ENCODE measurements at places on chromosomes 6 and 20.

DNA sequence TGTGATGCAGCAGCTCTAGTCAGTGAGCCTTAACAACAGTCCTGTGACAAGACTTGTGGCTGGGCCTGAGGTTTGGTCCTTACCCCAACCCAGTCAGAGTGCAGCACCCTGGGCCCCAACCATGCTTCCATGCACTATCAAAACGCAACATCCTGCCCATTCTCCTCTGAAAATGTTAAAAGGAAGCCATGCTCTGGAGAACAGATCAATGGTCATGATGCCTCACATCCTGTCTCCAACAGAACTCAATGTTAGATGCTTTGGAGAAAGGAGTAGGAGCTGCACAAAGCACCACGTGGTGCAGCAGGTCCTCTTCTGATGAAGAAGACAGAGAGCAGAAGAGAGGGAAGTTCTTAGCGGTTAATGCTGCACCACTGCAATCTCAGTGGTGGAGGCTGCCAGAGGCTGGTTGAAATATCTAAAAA, 41.9 kb downstream of the TRAM2 start:
- DNase-seq, result no peak

DNA sequence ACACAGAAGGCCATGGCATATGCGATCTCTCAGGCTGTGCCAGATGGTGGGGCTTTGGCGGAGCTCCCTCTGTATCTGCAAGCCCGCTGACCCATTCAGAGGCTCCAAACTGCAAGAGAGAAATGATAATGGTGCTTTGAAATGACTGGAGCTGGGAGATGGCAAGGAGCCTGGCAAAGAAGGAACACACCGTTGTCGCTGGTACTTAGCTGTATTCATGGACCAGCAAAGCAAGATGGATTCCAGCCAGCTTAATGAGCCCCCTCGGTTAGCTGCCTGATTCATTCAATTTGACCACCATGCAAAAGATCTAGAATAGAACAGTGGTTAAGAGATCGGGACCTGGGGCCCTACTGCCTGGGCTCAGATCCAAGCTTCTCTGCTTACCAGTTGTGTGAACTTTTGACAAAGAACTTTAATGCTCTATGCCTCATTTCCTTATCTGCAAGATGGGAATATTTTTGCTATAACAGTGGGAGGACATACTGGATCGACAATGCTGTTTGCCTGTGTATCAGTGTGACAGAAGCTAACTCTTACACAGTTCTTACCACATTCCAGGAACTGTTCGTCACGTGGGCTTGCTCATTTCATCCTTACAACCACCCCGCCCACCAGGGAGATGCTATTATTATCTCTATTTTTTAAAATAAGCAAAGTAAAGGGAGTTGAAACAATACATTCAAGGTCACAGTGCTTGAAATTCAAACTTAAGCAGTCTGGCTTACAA, 317.8 kb upstream of the SULF2 start:
- DNase-seq, result peak; percentile 41

DNA sequence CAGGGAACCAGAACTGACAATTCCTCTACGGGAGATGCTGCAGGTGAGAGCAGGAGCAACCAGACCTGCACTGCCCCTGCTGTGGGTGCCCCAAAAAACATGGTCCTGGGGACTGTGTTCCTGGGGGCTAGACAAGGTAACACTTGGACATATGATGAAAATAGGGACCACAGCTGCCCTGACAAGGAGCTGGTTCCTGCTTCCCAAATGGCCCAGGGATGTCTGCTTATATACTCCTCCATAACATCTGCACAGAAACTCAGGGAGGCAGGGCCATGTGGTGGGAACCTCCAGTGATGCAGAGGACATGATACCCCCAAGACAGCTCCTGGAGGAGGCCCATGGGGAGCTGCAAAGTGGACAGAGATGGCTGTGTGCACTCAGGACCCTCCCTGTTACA, 19.8 kb downstream of the HLA-F start:
- no peak for DNase-seq

- no peak for DNase-seq
Observed at GRCh38 chr6:43772681-43773049, 2.7 kb downstream of the VEGFA start.

- peak; percentile 54 for DNase-seq
Observed at GRCh38 chr20:35145141-35145564, 2.0 kb downstream of the EDEM2 start.

DNA sequence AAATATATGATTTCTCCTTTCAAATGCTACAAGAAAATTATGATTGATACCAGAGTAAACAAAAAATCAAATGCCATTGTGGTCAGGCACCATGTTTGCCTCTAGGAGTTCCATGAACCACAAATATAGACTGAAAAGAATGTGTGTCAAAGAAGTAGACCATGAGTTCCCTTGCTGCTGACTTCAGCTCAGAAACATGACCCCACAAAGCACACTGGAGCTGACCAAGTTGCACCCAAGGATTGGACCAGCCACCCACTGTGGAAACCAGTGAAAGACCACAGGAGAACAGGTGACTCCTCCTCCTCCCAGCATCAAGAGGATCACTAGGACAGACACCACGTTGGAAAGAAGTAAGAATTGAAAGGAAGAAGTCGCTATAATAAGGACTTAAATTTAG, 90.8 kb upstream of the TENT5A start:
- DNase-seq, result no peak

- no peak for DNase-seq
Observed at GRCh38 chr6:41255638-41256246, 27.6 kb downstream of the TREML4 start.

DNA sequence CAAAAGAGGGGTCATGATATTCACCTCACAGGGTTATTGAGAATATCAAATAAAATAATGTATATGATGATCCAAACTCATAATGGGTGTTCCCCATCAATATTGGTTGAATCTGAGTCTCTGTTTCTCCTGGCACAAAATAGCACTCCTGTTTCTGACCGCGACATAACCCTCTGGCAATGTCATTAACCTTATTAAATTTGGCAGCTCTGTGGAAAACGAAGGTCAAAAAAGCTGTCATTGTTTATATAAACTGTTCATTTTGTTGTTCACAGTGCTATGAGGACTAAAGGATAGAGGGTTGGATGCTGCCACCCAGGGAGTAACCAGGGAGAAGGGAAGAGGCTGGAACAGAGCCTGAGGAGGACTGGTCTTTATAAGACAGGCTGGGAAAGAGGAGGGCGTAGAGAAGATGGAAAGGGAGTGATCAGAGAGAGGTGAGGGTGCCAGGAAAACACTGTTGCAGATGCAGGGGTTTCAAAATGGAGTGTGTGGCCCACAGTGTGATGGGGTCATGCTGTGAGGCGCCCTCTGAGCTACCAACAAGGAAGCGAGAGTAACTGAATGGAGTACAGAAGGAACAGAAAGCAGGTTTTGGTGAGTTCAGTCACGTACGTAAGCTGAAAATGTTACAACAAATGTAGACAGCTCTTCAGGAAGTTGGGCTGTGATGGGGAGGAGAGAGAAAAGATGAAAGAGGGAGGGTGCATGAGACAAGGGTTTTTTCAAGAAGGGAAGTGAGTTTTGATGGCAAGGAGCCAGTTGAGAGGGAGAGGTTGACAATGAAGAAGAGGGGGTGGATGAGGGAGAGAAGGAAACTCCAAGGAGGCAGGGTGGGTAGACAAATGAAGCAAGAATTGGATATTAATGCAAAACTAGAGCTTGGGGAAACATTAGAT, 251.6 kb upstream of the TAB2 start:
- no peak for DNase-seq

DNA sequence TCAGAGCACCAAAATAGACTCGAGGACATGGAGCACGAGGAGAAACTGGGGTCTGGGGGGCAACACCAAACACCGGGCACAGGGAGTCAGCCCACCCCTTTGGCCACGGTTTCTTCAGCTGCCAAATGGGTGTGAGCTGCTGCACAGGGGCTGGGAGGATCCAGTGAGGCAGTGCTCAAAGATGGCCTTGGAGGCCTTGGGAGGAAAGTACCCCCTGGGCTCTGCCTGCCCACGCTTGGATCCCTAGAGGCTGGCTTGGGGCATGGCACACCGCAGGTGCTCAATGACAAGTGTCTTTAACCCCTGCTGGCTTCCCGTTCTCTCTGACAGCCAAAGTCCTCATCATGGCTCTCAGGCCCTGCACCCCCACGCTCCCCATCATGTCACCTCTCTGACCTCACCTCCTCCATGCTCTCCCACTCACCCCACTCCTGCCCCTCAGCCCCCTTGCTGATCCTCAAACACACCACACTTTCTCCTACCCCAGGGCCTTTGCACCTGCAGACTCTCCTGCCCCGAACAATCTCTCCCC, 190.3 kb downstream of the ANKRD60 start:
- no peak for DNase-seq

DNA sequence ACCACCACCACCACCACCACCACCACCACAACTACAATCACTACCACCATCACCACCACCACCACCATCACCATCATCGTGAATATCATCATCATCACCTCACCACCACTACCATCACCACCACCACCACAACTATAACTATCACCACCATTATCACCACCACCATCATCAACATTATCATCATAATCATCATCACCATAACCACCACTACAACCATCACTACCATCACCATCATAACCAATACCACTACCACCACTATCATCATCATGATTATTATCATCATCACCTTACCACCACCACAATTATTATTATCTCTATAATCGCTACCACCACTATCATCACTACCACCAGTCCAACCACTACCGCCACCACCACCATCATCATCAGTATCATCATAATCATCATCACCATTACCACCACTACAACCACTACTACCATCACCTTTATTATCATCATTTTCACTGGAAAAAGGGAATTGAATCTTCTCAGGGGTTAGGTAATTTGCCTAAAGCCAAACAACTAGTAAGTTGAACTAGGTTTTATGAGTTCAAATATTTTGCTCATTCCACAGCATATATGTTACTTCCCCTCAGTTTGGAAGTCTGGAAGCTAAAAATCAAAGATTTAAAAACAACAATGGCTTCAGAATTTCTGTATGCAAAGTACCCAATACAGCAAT, 8.3 kb downstream of the RIPOR2 start:
- DNase-seq, result no peak

DNA sequence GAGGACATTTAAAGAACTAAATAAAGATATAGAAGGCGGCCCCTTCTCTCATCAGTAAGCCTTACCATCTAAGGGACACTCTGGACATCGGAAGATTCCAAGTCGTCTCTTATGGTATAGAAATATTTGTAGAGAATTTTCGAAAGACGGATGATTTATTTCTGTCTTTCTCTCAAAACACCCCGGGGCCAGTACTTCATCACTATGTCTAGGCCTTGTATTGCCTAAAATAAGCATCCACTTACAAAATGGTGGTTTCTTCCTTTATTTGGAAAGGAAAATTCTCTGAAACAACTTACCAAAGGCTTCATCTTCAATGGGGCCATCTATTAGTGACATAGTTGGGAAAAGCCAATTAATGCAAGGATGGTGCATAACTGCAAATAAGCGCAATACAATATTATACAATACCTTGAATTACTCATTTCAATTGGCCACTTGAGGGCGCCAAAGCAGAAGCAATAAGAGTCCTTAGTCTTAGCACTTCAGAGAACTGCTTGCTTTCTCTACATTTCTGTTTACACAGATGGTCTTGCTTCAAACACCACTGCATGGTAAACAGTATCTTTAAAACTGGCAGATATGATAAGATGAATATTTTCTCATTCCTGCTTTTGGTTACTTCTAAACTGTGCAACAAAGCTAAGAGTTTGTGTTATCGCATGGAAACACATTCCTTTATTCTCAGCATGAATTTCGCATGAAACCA, 113.2 kb downstream of the VIP start:
- peak; percentile 64 for DNase-seq

GRCh38 chr6:30055513-30055912, 5.6 kb upstream of the POLR1H start:
- DNase-seq, result no peak

DNA sequence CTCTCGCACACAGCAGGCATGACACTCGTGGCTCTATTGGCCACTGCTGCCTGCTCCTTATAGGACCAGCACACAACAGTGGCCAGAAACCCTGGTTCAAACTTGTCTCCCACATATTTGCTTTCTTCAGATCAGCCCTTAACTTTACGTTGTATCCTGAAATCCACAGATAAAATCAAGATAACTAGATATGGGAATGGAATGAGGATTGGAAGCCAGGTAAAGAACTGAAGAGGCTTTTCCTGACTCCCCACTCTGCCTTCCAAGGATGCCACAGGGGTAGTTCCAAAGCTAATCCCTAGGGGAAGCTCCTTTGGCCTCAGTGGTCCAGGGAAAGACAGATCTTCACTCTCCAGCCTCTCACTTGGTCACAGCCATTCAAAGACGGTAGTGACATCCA, 86.5 kb downstream of the INSM1 start:
- DNase-seq, result no peak

DNA sequence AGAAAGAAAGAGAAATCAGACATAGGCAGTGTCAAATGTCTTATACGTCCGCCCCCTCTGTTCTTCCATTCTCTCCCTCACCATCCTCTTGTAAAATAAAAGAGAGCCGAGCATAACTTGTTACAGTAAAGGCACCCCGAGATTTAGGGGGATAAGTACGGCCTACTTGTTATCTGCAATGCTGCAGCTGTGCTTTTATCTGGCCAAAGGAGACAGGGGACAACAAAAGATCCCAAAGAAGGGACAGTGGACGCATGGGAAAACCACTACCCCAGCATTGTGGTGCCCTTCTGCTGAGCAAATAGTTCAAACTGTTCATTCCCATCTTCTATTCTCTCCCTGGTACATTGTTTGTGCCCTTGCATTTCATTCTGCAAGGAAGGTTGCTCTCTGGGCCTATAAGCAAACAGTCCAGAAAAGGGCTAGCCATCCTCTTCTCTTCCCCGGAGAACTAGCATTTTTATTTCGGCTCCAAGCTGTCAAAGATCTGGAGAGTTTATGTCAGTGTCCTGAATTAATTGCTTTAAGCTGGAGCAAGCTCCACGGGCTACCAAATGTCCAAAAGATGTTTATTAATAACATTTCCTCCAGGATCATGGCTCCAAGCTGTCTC, 22.3 kb downstream of the FOXA2 start:
- DNase-seq, result no peak

DNA sequence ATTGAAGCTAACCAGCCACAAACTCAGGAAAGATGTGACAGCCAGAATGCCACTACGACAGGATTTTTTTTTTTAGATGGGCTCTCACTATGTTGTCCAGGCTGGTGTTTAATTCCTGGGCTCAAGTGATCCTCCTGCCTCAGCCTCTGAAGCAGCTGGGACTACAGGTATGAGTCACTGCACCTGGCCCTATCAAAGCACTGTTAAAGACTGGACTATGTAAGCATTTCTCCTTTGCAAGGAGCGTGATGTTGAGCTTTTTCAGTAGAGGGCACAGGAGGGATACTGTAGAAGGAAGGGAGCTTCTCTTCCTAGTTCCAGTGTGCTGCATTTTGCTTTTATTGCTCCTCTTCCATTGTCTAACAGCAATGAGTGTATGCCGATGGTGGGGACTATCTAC, 35.8 kb downstream of the ZBTB9 start:
- DNase-seq, result no peak

- DNase-seq, result no peak
Observed at GRCh38 chr20:13312300-13312699, 91.2 kb downstream of the ISM1 start.

GRCh38 chr20:38550274-38550673, 30.7 kb upstream of the ADIG start:
- no peak for DNase-seq

Measured in fibroblast of skin of abdomen (primary cell).